ENCODE measurements at places on chromosomes 12 and 14.

GRCh38 chr12:122886851-122887818, 8.8 kb downstream of the VPS37B start:
- no peak for DNase-seq

DNA sequence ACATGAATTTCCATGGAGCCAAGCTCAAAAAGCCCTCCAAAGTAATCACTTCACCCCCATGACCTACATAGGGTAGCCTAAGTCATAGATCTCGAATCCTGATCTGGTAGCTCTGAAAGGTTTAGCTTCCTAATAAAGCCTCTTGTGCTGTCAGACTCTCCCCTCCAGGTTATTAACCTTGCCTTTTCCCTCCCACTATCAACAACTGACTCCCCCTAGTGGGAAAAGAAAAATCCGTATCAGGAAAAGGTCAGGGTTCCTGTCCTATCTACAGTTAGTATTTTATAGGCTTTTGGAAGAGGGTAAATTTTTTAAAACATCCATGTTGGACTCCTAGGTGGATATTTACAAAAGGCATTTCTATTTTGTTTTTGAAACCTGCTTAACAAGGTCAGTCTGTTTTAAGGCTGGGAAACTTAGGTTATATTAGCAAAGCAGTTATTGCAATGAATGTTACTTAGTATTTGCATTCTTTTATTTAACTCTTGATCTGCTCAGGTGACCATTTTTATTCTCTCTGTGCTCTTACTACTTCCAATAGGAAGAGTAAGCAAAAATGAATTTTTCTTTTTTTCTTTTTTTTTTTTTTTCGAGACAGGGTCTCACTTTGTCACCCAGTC, 8.0 kb downstream of the YY1 start:
- no peak for DNase-seq

- peak; percentile 18 for DNase-seq
Measured at GRCh38 chr12:42759622-42760273, 170.2 kb upstream of the PRICKLE1 start.

DNA sequence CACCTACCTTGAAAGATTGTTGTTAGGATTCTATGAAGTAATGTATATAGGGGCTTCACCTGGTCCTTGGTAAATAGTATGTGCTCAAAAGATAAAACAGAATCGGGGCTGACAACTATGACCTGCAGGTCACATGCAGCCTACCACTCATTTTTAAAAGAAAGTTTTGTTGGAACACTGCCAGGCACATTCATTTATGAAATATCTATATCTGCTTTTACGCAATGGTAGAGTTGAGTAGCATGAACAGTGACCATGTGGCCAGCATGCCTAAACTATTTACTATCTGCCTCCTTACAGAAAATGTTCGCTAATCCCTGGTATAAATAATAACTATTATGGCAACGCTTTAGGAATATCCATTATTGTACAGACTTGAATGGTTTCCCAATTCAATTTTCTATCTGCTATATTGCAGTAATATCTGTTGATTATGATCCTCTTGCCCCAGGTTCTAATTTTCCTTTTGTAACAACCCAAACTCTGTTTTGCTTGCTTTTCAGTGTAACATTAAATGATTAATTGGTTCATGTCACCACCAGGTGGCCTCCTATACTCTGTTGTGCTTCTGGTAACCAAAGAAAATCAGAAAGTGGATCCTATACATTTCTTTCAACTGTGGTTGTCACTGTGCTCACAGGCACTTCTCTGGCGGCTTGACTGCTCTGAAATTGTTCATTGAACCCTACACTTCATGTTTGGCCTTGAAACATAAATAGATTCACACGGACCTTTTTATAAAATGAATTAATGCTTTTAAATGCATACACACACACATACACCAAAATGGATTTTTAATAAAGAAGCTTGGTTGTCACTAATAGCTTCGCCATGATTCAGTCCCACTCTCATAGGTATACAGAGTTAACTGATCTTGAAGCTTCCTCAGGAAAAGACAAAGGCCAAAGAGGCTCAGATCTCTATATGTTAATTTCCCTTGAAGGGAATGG, 227.7 kb upstream of the NPAS3 start:
- DNase-seq = no peak

- no peak for DNase-seq
Measured at GRCh38 chr12:116934908-116935705, 24.4 kb downstream of the FBXW8 start.

- DNase-seq = no peak
Measured at GRCh38 chr12:66823857-66824570, 145.1 kb upstream of the GRIP1 start.
